ENCODE measurements at places on chromosomes 6 and 20. TPM values are rescaled to one million over a fixed set of nuclear protein-coding genes. Genes with fewer than 3 reads are reported as not detected.

PDE7B gene
- 22.9 TPM for total RNA-seq

FILIP1 gene
- total RNA-seq: 79.2 TPM

DNA sequence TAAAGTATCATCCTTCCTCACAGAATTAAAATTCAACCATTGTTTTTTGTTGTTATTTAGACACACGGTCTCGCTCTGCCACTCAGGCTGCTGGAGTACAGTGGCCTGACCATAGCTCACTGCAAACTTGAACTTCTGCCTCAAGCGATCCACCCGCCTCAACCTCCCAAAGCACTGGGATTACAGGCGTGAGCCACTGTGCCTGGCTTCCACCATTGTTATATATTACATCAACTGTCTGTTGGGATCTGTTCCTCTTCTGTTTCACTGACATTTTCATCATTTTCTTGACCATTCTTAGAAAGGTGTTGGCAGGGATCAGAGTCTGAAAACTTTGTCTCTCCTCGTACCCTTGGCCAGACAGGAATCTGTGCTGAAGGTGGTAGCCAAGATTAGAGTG, 21.3 kb upstream of the TULP1 start:
- peak; percentile 79 for DNase-seq

DNA sequence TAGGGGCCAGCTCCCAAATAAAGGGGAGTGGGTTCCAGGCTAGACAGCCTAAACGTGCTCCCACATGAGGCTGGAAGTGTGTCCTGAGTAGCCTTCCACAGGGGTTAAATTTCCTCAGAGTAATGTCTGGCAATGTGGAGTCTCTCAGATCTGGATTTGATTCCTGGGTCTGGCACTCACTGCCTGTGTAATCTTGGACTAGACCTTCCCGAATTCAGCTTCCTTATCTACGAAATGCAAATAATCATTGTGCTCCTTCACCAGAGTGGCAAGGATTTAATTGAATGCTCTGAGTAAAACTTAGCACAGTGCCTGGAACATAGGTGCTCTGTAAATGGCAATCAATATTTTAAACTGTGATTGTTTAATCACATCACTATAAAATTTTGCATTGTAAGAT, 114.4 kb downstream of the SLX4IP start:
- DNase-seq: peak; percentile 38

DNA sequence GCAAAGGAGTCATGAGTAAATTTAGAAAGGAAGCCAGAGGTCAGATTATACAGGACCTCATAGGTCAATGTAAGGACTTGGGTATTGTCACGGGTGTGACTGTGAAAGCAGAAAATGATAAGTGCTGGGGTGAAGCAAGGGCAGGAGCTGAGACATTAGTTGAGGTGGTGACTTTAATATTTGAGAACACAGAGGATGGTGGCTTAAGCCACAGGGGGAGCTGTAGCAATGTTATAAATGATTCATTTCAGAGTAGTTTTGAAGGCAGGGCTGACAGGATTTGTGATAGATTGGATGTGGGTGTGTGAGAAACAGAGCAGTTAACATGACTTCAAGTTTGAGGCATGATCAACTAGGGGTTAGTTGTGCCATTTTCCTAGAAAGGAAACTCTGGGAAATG, 659.9 kb downstream of the EPM2A start:
- no peak for DNase-seq

DNA sequence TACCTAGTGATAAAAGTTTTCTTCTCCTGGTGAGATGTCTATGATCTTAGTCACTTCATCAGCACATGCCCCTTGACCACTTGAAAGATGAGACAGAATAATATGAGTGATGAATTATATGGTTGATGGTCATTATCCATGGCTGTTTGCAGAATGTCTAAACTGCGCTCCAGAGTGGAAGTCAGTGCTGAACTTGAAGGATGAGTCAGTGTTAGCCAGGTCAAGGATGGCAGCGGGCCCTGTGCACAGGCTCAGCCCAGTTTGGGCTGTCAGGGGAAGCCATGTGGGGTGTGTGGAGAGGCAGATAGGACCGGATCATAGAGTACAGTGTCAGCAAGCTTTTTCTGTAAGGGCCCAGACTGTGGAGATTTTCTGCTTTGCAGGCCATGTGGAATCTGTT, 67.2 kb upstream of the KIF25 start:
- DNase-seq: no peak

DNA sequence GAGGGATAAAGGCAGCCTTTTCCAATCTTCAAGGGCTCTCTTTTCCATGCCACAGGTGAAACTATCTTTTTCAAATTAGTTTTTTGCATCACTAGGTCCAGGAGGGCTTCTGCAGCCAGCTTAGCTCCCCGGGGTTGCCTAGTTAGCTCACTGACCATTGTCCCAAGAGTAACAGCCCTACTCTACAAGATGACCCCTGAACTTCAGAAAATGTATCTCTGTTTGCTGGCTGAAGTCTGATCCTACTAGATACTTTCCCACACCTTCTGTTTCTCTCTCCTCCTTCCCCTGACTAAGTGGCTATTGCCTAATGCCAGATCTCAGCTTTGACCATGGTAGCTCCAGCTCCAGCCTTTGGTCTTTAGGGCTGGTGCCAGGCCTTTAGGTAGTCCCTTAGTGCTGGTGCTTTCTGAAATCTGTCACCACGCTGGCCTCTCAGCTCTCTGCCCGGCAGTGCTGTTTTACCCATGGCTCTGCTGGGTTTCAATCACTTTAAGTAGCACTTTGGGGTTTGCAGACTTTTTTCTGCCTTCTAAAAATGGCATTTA, 255.1 kb downstream of the RNGTT start:
- no peak for DNase-seq

- no peak for DNase-seq
Measured at GRCh38 chr20:38224531-38224930, 36.0 kb downstream of the KIAA1755 start.

GRCh38 chr6:44667226-44667625, 279.7 kb downstream of the CDC5L start:
- DNase-seq: peak; percentile 72

- DNase-seq: peak; percentile 89
Measured at GRCh38 chr6:158026054-158026900, 44.6 kb downstream of the SYNJ2 start.

- peak; percentile 23 for DNase-seq
Measured at GRCh38 chr6:132893772-132894490, 79.6 kb downstream of the RPS12 start.

OPRL1 gene
- total RNA-seq: 2.9 TPM

DNA sequence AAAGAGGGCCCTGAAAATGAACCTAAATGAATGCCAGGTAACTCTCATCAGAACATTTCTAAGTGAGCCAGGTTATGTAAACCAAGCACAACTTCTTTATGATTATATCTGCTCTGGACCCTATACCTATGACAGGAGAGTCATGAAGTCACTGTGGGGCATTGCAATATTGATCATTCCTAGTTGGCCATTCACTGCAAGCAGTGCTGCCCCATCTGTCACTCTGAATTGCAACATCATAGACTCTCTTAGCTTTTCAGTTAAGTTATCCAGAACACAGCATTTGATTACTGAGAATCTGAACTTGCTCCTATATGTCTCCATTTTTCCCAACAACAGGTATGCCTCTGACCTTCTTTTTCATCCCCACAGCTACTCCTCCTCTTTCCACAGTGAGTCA, 3.3 kb downstream of the COL21A1 start:
- DNase-seq: no peak

DNA sequence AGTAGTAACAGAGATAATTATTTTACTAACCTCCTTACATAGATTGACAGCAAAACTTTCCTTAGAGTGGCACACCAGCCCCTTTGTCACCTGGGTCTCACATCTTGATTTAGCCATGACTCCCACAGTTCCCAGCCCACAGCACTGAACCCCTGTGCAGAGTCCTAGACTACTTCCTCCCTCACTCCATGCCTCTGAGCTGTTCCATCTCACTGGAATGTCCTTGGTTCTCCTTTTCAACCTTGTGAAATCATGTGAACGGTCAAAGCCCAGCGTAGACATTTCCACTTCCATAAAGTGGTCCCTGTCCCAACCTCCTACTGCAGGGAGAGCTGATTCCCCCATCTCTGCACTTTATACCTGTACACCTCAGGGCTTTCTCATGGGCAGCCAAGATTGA, 19.7 kb downstream of the CGA start:
- DNase-seq: no peak

GRCh38 chr6:83633609-83634008, 75.3 kb downstream of the SNAP91 start:
- no peak for DNase-seq

DNA sequence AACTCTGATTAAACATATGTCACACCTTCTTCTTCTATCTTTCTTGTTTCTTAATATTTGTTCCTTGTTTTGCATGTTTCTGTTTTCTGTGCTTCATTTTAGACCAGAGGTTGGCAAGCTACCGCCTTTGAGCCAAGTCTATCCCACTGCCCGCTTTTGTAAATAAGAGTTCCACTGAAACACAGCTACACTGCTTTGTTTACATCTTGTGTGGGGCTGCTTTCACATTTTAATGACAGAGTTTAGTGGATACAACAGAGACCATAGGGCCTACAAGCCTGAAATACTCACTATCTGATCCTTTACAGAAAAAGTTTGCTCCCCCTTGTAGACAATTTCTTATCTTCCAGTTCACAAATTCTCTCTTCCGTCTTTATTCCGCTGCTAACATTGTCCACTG, 109.4 kb upstream of the SPACA1 start:
- no peak for DNase-seq

DNA sequence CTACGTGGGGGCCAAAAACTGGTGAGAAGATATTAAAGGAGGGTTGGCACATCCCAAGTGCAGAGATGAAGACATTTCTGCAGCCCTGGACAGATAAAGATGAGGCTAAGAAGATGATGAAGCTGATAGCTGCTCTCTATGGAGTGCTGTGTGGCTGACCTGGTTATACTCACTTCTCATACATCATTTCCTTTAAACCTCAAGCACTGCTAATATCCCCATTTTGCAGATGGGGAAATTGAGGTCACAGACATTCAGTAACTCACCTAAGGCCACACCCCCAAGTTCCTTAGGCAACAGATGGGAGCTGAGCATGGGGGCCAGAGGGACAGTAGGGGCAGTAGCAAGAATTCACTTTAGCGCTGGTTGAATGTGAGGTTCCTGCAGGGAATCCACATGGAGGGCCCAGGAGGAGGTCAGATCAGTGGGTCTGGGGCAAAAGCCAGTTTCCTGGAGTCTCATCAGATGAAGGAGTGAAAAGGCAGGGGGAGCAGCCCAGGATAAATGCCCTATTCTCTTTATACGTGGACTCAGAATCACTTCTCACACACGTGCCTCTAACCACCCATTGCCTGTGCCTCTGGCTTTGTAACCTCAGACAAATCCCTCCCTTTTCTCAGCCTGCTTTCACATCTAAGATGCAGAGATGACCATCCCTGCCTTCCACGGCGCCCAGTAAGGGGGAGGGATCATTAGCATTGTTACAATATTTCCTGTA, 125.8 kb downstream of the NFATC2 start:
- no peak for DNase-seq

DNA sequence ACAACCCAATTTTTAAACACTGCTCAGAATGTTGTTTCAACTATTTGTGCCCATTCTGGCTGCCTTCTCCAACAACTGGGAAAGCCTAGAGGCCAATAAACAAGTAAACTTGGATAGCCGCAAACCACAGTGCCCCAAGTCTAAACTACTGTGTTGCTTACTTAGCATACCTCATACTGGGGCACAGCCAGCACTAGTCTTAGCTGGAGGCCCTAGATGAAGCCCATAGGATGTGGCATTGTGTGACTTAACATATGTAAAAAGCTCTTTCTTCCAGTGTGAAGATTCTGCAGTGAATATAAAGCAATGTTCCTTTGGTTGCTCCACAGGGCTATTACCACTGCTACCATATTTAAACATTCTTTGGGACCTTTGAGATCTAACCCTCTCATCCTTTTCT, 564.3 kb upstream of the NRSN1 start:
- no peak for DNase-seq

GRCh38 chr20:63194797-63195173, 21.1 kb downstream of the YTHDF1 start:
- DNase-seq: no peak

DNA sequence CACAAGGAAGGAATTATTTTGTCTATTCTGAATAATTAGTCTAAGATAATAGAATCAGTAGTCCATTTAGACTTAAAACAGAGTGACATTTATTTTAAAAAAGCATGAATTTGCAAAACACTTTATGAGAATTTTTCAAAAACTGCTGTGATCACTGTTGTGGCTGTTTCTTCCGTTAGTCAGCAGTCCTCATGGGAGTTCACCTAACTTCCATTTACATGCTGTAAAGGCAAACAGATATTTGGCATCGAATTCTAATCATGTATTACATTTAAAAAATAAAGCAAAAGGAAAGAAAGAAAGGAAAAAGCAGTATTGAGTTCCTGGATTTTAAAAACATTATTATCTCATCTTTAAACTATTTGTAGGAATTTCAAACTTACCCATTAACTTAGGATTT, 111.8 kb downstream of the MTHFD1L start:
- DNase-seq: no peak
